ENCODE measurements at places on chromosomes 5 and 9.

GRCh38 chr9:136105398-136106135 is 10.5 kb upstream of the NACC2 start:
- DNase-seq = no peak

DNA sequence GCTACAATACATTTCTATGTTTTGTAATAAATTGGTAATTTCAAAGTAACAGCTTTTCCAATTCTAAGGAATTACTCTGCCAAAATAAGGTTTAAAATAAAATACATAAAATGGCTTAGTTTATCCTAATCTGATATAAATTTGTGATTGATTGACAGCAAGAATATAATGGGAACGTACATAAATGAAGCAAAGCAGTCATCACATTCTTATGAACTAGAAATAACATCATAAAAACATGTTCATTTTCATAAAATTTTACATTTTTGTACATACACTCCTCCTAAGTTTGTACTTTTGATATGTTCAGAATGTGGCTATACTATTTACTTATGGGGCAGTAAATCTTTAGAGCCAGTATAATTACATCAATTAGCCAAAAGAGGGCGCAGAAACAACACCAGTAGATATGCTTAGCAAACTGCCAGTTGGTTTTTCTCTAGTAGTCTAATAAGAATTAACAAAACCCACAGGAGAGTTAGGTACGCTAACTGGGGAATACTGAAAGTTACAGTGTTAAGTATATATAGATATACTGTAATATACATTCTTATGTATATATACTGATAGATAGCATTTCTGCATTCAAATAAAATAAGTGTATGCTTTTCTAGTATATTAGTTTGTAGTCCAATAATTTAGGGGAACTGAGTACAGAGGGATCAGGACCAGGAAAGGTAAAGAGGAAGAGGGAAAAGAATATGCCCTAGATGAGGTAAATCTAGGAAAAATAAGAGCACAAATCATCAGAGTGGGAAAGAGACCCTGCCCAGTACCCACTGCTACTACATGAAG is 76.8 kb downstream of the ZDHHC21 start:
- no peak for DNase-seq

DNA sequence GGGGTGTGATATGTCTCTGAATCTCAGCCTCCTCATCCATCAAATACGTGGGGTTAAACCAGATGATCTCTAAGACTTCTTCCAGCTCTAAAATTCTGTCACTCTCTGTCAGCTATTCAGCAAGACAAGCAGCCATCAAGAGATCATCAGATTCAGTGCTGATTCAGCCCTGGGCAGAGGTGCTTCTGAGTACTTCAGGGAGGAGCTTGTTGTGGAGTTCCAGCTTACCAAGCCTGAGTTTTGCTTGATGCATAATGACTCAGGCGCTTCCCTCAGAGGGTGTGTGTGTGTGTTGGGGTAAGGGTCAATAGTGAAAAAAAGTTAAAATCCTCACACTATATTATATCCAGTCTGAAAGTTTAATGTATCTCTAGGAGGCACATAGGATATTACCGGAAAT is 29.6 kb upstream of the TAF1L start:
- DNase-seq = no peak

DNA sequence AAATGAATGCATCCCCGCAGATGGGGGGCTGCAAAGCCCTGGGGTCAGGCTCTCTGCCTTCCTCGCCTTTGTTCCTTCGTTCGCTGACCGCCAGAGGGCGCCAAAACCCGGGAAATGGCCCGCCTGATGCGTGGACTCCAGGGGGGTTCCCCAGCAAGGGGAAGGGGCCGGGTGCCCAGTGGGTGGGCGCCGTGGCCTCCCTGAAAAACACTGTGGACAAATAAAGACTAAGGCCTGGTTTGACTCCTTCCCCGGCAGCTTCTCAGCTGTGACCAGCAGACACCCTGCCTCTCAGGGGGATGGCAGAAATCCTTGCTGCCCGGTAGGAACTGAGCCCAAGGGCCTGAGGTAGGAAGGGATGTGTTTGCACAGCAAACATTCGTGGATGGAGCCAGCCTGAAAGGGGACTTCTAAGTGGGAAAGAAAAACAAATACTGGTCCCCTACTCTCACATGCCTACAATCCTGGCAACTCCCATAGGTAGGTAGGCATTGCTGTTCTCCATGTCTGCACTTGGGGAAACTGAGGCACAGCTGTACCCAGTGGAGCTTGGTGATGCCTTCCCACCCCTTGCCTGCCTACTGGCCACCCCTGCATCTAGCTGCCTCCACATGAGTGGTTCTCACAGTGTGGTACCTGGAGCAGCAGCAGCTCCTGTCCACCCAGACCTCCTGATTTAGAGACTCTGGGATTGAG is 57.7 kb downstream of the DUSP1 start:
- peak; percentile 19 for DNase-seq

DNA sequence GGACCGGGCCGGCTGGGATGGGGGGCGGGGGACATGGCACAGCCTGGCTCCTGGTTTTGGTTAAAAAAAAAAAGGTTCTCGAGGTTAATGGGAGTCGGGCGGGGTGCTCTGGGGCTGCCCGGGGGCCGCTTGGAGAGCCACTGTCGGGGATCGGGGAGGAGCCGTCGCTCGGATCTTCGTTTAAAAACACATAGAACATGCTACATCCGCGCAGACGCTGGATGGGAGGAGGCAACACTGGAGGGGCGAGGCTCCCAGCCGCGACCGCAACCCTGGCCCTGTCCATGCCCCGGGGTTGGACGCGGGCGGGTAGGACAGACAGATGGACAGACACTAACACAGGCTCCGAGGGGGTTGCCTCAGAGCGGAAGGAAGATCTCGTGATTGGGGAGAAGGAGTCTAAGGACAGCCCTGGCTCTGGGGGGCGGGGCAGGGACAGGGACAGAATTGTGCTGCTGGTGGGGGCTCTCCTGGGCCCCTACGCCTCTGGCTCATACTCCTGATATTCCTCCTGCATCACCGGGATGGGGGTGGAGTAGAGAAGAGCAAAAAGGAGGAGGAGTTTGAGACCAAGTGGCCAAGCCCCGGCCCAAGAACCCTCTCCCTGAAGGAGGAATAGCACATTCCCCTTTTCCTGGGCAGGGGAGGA is 9.9 kb downstream of the SNCB start:
- no peak for DNase-seq

DNA sequence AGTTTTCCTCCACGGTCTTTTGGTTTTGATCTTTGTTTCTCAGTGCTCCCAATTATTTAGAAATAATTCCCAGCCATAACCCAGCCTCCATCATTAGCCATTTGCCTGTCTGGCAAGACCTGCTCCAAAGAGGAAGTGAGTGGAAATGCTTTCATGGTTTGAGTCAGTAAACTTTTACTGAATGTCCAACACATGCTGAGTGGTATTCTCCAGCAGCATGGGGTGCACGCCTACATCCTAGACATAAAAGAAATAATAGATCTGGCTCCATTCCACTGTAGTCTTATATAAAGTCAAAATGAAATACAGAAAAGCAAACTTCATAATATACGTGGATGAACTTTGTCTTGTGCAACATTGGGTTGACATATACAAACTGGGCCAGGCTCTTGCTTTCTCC is 757.2 kb downstream of the TLE1 start:
- DNase-seq = no peak

DNA sequence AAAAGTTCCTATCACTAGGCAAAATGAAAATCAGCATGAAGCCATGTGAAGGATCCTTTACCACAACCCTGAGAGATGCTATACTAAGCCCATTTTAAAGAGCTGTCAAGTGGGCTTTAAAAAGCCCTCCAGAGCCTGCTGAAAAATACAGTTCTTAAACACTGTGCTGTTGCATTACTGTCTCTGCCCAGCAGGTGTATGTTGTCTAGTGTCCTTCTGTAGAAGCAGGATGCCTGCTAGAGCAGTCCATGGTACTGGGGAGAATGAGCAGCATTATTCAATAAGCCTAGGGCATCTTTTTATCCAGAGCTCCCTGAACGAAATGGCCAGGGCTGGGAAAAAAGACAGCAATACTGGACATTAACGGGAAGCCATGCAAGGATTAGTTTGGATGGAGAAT is 126.2 kb upstream of the PLCXD3 start:
- DNase-seq = no peak

DNA sequence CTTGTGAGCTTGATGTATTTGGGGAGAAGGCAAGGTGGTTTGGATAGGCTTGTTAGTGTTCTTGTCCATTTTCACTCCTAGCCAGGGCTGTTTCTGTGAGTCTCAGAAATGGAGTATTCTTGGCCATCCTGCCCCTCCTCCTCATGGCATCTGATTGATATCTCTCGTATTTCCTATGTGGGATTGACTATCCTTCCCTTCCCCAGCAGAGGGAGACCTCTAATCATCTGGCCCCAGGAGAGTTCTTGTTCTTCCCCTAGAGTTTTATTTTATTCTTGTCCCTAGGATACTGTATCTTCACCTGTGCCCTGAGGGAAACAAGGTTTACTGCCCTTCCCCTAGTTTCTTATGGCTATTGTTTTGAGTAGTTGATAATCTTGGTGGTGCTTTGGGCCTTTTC is 114.4 kb downstream of the VPS13A start:
- DNase-seq = no peak

GRCh38 chr9:19231126-19231903 is 822 bp downstream of the DENND4C start:
- no peak for DNase-seq

- no peak for DNase-seq
Observed at GRCh38 chr9:113349445-113350094, at the start of gene BSPRY. BSPRY (plus strand) TSS chr9:113349541; CDS start chr9:113349580, 39 bp downstream.

DNA sequence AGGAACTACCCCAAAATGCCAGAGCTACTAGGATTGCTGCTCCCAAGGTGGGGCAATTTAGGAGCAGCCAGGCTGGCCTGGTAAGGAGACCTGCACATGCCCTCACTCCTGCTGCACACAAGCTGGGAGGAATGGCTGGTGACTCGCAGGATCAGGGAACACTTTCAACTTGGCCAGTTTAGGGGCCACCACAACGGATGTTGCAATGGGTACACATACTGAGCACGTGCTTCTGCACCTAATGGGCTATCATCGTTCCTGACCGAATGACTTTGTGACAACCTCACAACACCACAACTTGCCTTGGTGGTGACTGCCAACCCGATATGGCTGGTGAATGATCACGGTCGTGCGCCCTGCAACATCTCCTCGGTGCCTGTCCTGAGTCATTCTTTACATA is 172.0 kb downstream of the ROR2 start:
- no peak for DNase-seq

DNA sequence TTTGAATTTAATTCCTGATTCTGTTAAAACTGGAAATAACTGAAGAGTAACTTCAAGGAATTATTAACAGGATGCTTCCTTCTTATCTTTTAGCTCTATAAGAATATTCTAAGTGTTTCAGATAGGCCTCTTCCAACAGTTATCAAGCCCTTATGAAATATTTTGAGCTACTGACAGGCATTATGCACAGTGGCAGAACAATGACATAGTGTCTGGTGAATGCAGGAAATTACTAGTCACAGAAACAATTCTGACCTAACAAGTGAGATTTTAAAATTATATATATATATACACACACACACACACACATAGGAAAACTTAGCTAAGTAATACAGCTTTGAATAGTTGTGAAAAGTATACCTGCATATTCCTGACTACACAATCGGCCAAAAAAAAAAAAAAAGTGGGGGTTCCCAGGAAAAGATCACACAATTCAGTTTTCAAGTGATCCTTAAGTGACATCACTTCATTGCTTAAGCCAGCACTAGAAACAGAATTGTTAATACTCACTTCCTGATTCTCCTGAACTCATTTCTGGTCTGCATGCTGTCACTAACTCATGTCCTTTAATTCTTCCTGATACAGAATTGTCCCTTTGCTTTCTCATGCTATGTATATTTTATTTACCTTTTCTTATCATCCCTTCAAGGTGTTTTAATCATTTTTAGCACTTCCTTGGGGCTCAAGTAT is 77.3 kb downstream of the SLC25A46 start:
- DNase-seq = no peak

DNA sequence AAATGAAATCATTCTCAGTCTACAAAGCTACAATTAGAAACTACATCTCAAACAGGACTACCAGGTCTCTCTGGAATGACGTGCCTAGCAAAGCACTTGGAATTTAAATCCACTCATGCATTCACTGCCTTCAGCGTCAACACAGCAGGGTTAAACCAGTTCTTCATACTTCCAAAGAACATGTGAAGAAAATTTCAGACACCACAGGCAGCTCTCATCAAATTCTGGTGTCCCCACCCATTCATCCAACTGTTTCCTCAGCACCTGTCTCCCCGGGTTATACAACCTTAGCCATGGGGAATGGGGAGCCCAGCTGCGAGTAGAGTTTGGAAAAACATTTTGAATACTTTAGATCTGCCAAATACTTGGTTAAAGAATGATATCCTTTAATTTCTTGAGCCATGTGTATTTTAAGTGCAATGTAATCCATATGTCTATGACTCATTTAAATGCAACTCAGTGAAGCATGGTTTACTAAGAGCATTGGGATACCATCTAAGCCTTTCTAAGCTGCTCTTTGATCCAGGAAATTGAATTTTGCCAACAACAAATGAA is 17.5 kb downstream of the ADAM19 start:
- no peak for DNase-seq
